Ovary (tissue), 10 donors: ENCODE measurements at places on chromosomes 2 and 18.
A peak's percentile ranks its signal among the peaks of the same experiment; 100 is the strongest.

GRCh38 chr2:10303181-10303693, 533 bp downstream of the HPCAL1 start:
- no peak for DNase-seq

DNA sequence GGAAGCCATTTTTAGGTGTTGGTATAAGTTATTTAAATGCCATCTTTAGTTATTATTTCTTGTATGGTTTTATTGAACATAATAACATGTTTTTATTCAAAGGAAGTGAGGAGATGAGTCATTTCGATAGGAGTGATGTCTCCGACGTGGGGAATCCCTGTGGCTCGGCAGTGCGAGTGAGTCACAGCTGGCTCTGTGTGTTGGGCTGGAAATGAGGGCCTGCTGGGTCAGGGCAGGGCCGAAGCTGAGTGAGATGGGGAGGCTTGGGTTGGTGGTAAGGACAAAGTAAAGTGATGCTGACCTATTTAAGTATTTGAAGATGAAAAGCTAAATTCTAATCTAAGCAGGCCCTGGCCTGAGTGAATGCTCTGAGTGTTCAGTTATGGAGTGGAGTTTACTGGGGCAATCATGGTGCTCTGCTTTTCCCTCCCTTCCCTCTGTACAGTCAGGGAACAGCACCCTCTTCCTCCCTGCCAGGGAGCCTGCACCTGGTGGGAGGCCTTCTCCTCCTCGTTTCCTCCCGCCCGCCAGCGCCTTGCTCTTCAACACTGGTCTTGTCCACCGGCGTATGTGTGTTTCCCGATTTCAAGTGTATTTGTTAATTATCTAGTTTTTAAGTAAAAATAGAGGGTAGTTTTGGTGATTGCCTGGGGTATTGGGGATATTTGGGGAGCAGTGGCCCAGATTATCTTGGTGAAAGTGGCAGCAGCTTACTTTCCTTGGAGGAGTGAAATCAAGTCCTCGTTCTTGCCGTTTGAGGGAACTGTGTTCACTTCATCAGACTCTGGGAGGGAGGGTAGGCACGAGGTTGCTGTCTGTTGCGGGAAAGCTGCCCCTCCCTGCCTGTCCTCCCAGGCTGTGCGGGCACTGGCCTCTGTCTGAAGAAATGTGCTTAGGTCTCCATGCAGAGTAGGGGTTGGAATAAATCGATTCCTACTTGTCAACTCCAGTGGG, 157.0 kb downstream of the LDLRAD4 start:
- peak; percentile 47 for DNase-seq

DNA sequence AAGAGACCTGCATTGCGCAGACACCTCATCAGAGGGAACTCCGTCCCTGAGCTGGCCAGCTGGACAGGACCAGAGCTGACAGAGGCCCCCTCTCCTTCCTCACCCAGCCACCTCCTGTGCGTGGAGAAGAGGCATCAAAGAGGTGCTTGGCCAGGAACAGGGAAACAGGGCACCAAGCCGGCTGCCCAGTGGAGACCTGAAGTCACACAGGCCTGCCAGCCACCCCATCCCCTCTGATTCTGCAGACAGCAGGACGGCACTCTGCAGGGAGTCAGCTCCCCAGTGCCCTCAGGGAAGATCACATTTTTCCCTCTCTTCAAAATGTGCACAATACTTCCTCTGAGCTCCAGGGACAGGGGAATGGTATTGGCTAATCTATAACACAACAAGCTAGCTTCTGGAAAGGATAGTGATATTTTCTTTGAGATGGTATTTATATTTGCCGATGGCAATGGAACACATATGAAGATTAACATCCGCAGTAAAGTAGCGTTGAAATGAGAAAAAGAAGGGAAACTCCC, 30.5 kb downstream of the SLC1A4 start:
- DNase-seq, result no peak

DNA sequence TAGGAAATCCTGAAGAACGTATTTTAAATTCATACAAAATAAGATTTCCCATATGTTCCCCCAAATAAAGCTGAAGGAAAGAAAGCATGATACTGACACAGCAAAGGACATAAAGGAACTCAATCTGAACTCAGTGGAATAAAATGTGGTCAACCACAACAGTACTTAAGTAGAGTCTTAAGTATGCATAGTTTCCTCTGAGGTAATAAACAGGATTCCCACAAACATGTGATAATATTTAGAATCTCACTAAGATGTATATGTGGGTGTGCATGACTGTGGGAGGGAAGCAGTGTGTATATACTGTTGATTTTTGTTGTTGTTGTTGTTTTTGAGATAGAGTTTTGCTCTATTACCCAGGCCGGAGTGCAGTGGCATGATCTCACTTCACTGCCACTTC, 69.3 kb downstream of the NOL10 start:
- no peak for DNase-seq

- no peak for DNase-seq
Observed at GRCh38 chr18:52288403-52289004, 51.5 kb upstream of the DCC start.

DNA sequence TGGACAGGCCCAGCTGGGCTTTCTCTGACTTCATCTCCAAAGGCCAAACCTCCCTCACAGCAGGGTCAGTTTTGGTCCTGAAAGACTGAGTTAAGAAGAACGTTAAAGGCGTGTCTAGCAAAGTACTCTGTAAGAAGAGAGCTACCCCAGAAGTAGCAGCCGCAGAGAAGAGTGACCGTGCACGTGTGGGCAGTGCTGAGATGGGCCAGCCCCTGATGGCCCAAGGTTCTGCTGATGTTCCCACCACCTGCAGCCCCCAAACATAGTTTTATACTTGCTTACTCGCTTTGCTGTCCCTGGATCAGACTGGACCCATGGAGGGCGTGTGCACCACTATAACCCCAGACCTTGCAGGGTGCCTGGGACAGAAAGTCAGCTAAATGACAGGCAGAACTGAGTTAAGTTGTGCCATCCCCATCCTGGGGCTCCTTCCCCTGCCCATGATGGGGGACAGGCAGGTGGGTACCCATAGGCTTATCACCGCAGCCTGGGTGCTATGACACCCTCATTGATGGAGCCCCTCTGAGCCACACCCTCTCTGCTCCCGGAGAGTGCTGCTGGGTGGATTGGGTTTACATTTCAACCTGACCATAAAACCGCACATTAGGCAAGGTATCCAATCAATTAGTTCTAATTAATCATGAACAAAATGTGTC, 367.3 kb upstream of the HS6ST1 start:
- no peak for DNase-seq

- no peak for DNase-seq
Observed at GRCh38 chr2:122519366-122519765, 763.9 kb downstream of the TSN start.

DNA sequence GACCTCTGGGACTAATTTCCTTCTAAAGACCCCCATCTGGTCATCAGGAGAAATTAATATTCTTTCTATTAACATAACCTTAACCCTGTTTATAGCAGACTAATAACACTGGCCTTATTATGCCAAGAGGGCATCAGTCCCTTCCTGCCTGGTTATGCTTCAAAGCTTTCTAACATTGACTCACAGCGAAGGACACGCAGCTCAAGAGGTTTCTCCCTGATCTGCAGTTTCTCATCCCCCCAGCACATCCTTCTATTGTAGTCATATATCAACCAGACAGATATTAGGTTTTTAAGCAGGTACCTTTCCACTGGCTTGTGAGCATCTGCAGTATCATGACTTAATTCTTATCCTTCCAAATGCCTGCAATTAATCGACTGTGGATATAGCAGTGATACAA, 100.0 kb upstream of the CXCR4 start:
- no peak for DNase-seq

GRCh38 chr2:3143602-3144001, 234.0 kb downstream of the EIPR1 start:
- no peak for DNase-seq

DNA sequence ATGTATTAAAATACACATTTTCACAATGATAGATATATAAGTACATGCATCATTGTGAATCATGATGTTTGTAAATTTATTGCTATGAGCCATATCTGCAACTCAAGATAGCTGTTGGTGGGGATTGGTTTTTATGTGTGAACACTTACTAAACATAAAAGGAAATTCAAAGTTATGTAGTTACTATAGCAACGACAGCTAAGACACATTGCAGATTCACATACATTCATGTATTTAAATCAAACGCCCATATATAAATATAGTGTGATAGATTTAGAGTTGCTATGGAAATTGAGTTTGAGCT, 65.6 kb downstream of the MAPRE2 start:
- DNase-seq, result no peak

DNA sequence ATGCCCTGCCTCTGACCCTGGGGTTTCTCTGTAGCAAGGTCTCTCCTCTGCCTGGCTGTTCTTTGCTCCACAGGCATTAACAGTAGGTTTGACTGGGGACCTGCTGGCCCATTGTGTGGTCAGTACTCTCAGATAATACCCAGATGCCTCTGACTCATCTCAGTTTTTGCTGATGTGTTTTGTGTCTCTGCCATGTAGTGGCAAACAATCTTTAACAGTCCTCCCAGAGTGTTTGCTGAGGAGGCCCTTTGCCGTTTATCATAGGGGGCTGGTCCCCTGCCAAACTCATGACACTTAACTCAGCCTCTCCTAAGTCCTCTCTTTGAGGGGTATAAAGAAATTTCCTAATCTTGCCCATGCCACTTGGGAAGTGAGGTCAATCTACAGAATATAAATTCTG, 793.7 kb upstream of the FANCL start:
- DNase-seq, result peak; percentile 21

GRCh38 chr2:160347269-160347863, 146.2 kb downstream of the RBMS1 start:
- no peak for DNase-seq

DNA sequence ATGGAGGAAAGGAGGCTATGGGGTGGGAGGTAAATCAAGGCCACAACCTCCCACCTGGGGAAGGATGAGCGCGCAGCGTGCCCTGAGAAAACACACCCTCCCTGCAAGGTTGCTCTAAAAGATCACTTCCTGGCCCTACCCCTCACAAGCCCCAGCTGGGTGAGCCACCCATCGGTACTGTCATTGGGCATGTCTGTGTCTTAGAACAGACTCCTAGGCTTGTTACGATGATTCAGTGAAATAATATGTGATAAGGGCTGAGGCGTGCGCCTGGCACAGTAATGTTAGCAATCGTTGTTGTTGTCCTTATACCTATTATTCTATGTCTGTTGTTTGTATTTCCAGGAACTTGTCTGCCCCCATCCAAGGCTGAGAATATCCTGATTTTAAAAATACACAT, 175.1 kb downstream of the ZFP36L2 start:
- DNase-seq, result peak; percentile 59

DNA sequence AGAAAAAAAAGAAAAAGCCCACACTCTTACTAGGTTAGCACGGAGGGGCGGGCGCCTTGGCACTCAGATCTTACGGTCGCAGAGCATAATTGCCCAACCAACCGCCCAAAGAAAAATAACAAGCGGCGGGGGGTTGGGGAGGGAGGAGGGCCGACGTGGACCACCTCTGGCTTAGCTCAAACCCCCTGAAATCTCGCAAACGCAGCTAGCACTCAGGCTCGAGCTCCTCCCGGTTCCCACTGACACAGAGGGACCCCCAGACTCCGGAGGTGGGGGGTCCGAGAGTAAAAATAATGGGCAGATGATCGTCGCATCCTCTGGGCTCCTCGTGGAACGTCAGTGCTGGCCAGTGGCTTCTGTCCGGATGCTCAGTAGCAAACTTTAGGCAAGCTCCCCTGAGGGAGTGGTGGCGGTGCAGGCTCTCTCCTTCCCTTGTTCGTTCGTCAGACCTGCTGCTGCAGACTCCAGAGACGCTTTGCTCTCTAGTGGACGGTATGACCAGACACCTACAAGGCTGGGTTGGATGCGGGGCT, 12.0 kb downstream of the CATIP start:
- DNase-seq, result peak; percentile 59

GRCh38 chr18:40956213-40956612, 998.8 kb upstream of the PIK3C3 start:
- no peak for DNase-seq

DNA sequence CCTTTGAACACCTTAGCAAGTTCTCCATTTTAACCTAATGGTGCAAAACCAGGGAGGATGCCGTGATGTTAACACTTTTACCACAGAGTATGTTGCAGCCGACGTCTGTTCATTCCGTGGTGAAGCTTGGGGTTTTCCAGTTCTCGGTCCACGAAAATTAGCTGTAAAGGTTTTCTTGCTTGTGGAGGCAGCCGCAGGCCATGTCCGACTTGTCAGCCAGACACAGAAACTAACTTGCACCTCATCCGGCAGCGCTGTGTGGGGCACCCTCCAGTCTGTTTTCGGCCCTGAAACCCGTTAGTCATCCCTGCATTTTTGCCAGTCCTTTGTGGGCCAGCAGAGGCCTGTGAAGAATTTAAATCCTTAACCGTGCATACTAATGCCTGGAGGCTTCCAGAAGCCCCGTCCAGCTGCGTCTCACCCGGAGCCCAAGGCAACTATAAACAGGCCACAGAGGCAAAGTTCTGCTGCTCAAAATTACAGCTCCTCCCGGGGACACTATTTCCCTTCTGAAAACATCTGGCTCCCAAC, 70.6 kb downstream of the SH3YL1 start:
- DNase-seq, result no peak

GRCh38 chr2:230124757-230125431, 56.2 kb upstream of the SLC16A14 start:
- no peak for DNase-seq

DNA sequence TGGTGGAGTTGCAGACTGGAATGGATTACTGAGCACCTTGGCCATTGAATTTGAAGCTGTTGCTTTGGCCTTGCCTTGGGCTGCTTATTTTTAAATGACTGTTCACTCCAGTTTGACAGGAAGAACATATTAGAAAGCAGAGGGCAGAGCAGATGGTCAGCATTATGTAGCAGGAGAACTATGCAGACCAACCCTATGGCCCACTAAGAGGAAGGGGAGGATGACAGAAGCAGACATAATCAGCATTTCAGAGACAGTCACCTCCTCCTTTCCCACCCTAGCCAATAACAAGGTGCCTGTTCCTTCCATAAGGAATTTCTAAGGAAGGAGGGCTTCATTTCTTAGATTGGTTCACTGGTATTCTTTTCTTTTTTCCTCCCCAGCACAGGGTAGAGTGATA, 2.4 kb downstream of the CHRNA1 start:
- DNase-seq, result no peak

- DNase-seq, result no peak
Observed at GRCh38 chr2:221323513-221323912, 248.6 kb downstream of the EPHA4 start.

- DNase-seq, result no peak
Observed at GRCh38 chr18:55128437-55128836, 169.2 kb upstream of the CCDC68 start.

- no peak for DNase-seq
Observed at GRCh38 chr18:42480441-42480840, 525.4 kb downstream of the PIK3C3 start.

DNA sequence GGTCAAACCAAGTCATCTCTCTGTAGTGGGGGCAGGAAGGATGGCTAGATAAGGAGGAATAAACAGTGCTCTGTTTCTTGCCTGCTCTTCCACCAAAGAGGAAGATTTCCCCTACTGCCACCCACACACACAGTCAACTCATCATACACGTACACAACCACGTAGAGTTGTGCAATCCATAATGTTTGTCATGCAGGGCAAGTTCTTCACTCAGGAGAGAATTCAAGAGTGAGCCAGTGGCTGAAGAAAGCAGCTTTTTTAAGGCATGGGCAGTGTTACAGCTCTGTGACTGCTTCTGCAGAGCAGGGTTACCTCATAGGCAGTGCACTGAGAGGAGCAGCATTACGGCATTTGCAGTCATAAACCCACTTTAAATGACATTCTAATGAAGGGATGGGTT, 283.0 kb downstream of the RND3 start:
- no peak for DNase-seq
